NCI-H1105 (cell line): ENCODE measurements at places on chromosomes 2 and 18.

DNA sequence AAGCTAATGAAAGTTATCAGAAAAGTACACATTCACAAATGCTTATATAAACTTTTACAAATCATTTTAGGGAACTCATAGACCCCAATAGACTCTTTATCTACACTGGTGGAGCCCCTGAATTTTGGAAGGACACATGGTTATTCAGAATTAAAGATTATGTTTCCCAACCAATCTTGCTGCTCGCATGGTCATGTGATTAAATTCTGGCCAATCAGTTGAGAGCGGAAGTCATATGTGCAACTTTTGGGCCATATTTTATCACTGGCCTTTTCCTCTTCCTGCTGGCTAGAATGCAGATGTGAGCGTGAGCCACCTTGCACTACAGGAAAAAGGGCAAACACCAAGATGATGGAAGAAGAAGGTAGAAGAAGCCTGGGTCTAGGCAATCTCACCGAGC, 19.8 kb downstream of the THOC1 start:
- no peak for DNase-seq

GRCh38 chr18:55544014-55544413, 44.0 kb downstream of the TCF4 start:
- no peak for DNase-seq

DNA sequence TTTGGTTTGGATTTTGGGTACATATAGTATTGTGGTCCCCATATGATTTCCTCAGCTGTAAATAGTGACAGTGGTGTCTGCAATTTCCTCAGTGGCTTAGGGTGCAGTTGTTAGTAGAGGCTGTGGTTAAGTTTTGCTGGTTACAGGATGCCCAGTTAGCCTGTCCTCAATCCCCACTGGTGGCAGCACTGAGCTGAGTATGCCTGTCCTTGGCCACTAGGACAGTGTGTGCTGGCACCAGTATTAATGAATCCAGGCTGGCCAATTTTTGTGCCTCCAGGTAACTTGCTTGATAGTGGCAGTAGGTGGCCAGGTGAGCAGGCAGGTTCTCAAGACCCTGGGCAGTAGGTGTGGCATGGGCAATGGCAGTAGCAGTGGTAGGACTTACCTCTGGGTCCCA, 973.1 kb downstream of the TMEM182 start:
- DNase-seq = no peak

- no peak for DNase-seq
Measured at GRCh38 chr2:219169930-219170654, at the start of gene SLC23A3. TSS of gene SLC23A3 (minus strand) at chr2:219170029. CDS start at chr2:219169984, 45 bp downstream.

DNA sequence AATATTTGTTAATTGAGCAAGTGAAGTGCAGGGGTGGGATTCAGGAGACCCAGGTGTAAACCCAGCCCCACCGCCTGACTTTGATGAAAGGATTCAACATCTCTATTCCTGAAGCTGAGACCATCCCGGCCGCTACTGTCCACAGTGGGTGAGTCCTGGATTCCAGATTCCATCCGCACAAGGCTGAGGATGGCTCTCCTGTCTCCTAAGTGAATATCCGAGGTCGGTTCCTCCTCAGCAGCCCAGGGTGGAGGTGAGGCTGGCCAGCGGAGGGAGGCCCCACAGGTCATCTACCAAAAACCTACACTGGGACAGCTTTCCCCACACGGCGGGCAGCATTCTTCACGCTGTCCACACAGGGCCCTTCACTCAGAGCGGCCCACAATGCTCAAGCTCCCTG, 57.6 kb downstream of the ACKR3 start:
- DNase-seq = no peak

DNA sequence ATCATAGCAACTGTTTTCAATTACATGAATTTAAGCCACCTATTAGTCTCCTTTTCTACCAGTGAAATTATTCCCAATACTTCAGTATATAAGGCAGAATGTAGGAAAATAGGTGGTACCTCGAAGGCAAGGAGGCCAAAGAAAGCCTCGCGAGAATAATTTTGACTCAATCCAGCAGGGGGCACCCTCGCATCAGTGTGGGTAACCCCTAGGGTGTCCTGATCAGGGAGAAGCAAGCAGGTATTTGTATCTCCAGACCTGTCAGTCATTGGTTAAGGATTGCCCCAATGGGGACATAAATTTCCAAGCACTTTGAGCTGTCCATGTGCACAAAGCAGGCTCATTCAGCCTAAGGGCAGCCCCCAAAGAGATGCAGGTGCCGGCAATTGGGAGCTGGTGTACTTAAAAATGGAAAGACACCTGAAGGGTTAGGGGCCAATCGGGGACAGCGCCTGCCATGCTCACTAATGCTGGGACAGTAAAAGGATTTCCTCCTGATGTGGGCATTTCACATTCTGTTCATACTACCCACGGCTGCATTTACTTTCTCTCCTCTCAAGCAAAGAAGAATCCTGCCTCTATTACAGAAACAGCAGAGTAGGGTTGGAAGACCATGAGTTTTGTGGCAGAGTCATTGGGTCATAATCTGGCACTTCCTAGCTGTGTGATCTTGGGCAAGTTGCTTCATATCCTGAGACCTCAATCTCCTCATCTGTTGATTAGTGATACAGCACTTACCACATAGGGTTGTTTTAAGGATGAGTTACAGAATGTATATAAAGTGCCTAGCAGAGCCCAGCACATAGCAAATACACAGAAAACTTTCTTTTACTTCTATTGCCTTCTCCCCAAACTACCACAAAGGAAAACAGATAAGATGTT, 136.1 kb downstream of the ICOS start:
- DNase-seq = no peak

- no peak for DNase-seq
Measured at GRCh38 chr18:74155276-74155675, 7.0 kb downstream of the TIMM21 start.

GRCh38 chr2:221283896-221284545, 288.1 kb downstream of the EPHA4 start:
- no peak for DNase-seq

DNA sequence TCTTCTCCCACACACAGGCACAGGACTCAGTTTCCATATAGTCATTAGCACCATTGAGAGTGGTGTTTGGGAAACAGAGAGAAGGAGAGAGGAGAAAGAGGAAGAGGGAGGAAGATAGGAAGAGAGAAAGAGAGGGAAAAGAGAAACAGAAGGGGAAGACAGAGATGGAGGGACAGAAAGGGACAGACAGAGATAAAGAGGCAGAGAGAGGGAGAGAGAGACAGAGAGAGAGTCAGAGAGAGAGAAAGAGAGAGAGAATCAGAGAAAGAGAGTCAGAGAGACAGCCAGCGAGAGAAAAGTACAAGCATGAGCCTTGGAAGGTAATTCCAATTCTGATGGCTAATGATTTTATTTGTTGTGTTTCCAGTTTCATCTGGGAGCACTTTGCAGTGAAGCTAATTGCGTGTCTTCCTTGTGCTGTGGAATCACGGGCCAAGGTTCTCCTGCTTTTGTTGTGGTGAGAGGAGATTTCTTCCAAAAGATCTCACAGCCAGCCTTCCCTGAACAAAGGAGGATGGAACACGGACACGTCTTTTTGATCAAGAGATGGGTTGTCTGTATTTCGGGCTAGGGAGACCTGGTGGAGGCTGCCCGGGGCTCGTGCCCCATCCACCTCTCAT, 153.6 kb upstream of the TWIST2 start:
- DNase-seq = no peak

- no peak for DNase-seq
Measured at GRCh38 chr2:65374575-65374974, 57.8 kb downstream of the SPRED2 start.

DNA sequence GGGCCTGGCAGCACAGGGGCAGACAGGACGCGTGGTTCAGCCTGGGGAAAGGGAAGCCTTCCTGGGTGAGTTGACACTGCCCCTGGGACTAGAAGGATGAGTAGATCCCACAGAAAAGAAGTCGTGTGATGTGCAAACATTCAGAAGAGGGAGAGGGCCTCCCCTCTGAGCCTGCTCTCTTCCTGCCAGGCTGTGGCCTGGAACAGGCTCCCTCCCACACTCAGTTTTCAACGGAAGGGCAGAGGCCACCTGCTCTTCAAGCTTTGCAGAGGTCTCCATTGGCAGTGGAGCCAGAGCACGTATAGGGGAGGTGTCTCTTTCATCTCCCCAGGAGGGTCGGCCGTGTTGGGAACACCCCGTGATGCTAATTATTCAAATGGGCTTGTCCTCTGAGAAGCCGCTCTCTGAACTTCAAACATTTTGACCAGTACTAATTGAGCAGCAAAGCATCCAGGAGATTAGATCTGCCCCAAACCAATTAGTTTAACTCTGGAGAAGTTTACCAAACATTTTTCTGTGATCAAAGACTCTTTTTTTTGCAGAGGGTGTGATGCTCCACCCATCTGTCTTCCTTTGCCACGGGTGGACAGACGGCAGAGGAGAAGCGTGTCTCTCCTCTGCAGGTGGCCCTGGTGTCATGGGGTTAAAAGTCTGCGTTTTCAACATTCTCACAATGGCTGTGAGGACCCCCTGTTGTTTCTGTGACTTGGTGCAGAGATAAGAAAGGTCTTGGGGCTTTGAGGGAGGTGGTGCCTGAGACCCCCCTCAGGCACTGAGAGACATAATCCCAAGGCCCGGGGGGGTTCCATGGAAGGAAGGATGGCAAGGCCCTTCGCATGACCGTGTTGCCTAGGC, 29.5 kb upstream of the ODC1 start:
- DNase-seq = no peak

DNA sequence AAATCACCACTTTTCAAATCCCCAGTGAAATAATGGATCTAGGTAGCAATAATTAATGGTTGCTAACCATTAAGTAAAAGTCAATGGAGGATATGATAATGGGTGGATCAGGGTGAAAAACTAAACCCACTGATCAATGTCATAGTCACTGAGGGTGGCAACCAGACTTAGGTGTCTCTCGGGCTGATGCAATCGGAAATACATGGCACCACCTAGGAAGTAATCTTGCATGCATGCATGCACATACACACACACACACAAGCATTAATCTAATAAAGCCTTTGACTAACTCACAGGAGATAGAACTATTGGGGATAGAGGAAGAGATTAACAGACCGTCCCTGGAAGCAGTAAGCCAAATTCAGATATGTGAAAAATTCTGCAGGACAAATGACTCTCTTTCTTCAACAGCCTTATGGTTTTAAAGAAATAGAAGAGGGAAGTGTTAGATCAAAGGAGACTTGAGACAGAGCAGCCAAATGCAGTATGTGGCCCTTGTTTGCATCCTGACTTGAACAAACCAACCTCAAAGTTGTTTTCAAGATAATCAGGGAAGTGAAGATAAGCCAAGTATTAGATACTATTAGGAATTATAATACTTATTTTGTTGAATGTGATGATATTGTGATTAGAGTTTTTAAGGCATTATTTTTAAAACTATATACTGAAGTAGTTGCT, 186.0 kb upstream of the RMP24 start:
- DNase-seq = no peak
